ENCODE measurements at places on chromosomes 16 and 17.
A peak's percentile ranks its signal among the peaks of the same experiment; 100 is the strongest.

GRCh38 chr17:13158494-13159240 is 140.8 kb upstream of the ELAC2 start:
- no peak for DNase-seq

DNA sequence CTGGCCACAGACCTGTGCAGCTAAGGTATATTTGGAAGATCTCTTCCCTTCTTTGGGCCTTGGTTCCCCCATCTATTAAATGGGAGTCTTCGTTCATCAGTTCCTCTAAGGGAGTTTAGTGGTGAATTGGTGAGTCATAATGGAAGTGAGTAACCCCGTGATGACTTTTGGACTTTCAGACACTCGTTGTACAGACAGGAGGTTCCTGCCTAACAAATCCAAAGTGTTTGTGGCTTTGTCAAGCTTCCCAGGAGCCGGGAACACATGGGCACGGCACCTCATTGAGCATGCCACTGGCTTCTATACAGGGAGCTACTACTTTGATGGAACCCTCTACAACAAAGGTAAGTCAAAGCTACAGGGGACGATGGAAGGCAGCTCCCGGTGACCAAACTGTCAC is 40.4 kb downstream of the WSCD1 start:
- no peak for DNase-seq

DNA sequence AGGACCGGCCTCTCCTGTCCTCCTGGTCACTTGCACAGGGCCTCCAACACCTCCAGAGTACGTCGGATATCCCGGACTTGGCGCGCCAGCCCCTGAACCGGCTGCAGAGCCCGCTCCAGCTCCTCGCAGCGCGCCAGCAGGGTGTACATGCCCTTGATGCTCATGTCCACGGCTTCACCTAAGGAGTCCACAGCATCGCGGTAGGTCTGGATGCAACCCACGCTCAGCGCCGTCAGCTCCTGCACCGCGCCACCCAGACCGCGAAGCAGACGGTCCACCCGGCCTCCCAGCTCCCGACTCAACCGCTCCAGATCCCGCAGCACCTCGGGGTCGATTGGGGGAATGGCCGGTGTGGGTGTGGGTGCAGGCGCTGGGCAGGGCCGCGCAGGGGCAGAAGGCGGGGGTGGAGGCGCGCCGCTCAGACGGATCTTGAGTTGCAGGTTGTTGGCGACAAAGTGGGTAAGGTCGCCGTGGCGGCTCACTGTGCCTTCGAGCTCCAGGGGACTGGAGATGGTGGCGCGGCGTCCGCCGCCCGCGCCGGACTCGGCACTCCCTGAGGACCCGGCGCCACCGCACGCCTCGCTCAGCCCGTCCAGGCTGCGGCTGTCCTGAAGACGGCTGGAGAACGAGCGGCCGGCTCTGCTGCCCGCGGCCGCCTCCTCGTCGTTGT is 804 bp downstream of the BORCS6 start:
- DNase-seq, result no peak

DNA sequence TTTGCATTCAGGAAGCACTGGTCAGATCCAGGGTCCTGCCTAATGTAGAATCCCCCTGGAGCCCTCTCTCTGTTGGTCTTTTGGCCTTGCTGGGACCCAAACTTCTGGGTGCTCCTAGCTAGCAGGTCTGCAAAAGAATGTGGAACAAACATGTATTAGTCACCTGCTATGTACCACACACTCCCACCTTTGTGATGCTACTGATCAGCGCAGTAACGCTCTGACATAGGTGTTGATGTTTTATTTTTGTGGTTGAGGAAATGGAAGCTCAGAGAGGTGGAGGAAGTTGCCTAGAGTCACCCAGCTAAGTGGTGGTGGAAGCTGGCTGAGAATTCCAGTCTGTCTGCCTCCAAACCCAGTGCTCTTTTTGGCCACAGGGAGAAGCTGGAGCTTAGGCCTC is 35.8 kb upstream of the LGALS9 start:
- DNase-seq, result no peak

DNA sequence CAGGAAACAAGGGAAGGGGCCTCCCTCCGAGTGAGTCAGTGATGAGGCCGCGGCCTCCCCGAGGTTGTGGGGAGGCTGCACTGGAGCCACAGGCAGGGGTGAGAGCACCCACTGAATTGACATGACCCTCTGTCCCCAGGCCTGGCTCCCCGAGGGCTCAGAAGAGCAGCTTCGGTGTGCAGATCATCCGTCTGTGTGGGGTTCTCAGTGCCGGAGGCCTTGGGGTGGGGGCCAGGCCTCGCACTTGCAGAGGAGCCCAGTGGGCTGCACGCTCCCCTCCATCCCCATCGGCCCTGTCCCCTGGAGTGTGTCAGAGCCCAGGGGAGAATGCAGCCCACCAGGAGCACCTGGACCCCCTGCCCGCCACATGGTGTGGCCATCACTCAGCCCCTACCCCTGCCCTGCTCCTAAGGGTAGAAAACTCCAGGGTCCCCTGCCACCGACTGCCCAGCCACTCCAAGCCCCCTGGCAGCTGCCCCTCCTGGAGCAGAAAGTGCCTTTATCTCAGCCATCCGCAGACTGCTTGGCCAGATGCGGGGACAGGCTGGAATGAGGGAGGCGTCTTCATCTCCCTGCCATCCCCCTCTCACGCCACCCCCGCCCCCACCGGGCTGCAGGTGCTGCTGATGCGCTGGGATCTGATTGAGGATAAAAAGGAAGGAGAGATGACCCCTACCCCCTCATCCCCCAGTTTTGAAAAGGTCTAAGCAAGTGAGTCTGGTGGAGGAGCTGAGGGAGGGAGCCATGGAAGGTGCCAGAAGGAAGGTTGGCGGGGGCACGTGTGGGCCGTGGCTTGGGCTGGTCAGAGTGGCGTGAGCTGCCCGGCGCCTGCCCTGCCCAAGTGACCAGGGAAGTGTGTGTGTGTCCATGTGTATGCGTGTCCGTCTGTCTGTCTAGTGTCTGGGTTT is 358.3 kb downstream of the SEC14L1 start:
- no peak for DNase-seq

DNA sequence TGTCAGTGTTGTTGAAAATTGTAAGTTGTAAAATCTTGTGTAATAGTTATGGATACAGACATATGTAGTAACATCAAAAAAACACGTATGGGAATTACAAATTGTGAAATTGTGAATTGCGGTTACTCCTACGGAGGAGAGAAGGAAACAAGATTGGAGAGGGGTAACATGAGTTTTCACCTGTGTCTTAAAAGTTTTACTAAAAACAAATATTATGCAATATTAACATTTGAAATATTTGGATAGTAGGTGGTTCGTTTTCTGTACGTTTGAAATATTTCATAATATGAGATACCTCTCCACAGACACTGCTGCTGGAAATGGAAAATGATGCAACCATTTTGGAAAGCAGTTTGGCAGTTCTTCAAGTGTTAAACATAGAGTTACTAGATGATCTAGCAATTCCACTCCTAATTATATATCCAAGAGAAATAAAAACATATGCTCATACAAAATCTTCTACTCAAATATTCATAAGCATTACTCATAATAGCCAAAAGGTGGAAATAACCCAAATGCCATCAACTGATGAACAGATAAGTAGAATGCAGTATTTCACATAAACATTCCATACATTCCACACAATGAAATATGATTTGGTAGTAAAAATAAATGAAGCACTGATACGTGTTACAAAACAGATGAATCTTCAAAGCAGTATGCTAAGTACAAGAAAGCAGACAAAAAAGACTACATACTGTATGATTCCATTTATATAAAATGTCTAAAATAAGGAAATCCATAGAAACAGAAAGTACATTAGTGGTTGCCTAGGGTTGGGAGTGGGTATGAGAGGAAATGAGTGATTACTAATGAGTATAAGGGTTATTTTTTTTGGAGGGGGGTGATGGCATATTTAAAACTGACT is 40.7 kb upstream of the ABCA10 start:
- peak; percentile 41 for DNase-seq
